ENCODE measurements at places on chromosomes 6 and 20. TPM values are rescaled to one million over a fixed set of nuclear protein-coding genes. Genes with fewer than 3 reads are reported as not detected.

DNA sequence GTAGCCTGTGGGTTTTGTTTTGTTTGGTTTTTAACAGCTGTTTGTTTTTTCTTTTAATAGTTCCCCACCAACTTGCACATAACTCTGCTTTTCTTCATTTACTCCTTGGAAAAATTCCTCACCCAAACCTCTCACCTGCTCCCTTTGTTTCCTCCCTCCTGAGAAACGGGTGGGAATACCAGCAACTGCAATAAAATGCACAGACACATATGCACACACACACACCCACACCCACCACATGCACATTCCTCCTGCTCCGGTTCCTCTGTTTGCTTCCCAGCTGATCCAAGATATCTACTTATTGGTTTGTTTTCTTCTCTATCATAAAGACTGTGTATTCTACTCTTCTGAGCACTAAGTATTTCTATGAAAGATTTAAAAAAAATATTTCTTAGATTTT is 161.1 kb upstream of the EPHA7 start:
- no peak for DNase-seq

- peak; percentile 26 for DNase-seq
Measured at GRCh38 chr20:44702776-44703175, 12.4 kb upstream of the CCN5 start.

DNA sequence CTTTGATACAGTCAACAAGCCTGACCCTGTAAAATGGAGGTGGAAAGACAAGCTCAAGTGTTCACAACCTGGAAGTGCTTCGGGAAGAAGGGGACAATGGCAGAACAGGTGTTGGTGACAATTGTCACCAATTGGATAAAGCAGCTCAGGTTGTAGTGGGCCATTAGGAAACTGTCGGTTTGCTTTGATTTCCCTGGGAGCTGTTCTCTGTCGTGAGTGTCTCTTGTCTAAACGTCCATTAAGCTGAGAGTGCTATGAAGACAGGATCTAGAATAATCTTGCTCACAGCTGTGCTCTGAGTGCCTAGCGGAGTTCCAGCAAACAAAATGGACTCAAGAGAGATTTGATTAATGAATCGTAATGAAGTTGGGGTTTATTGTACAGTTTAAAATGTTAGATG is 15.0 kb downstream of the CCR6 start:
- no peak for DNase-seq

- no peak for DNase-seq
Measured at GRCh38 chr6:37083243-37084138, 78.0 kb downstream of the FGD2 start.

The OR2H2 gene
- not detected for total RNA-seq

The MCUR1 gene
- 15.4 TPM for total RNA-seq

Data from cerebellum (tissue), 4 donors.